Stimulated activated CD8-positive, alpha-beta memory T cell treated with anti-CD3 and anti-CD28 coated beads, Interleukin-7, amount 100 ng/mL, for 1 hour (primary cell): ENCODE measurements at places on chromosomes 12 and 14.

DNA sequence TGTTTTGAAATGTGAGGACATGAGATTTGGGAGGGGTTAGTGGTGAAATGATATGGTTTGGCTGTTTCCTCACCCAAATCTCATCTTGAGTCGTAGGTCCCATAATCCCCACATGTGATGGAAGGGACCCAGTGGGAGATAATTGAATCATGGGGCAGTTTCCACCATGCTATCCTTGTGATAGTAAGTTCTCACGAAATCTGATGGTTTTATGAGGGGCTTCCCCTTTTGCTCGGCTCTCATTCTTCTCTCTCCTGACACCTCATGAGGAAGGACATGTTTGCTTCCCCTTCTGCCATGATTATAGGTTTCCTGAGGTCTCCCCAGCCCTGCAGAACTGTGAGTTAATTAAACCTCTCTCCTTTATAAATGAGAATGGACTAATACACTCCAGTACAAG is 18.0 kb downstream of the GALNT6 start:
- no peak for DNase-seq

GRCh38 chr12:94872971-94873733 is 130.3 kb downstream of the NDUFA12 start:
- no peak for DNase-seq

GRCh38 chr12:89783359-89784060 is 74.9 kb upstream of the ATP2B1 start:
- no peak for DNase-seq

GRCh38 chr14:41608681-41609390 is 2.2 kb downstream of the LRFN5 start:
- no peak for DNase-seq

DNA sequence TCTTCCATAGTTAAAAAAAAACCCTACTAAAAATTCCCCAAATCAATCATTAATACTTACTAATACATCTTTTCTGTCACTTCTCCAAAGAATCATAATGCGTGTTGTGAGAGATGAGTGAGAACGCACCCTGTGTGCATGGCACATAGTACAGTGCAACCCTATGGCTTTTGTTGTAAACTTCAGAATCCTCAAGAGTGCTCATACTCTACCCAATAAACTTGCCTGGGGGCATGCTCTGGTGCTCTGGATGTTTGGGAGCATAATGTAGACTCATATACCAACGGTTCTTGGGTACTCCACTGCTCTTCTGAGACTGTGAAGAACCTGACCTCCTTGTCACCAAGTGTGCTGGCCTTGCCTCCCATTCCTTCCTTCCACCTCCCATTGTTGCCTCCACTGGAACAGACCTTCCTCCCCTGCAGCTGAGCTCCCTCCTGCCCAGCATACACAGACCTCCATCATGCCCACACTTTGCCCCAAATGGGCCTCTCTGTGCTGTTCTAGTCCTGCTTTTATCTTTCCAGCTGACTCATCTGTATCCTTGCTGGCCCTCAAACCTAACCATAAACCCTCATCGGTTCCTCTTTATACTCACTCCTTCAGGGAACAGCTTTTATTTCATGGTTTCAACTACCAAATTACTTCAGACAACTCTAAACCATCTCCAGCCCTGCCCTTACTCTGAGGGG is 8.9 kb downstream of the DCP1B start:
- no peak for DNase-seq

DNA sequence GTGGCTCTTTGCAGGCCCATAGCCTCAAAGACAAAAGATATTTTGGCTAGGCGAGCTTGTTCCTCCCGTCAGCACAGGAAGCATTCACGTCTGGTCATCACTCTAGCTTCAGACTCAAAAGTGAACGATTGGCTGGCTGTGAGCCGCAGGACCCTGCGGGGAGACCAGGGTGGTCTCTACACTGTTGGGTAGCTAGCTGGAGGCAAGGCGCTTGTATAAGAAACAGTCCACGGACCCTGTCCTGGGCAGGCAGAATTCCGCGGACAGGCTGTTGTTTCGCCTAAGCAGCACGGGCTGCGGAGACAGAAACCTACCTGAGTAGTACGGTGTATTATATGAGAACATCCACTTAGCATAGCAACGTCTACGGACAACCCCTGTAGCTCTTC is 29.6 kb downstream of the WBP11 start:
- DNase-seq: no peak

GRCh38 chr12:122023339-122024131 is 1.9 kb downstream of the BCL7A start:
- DNase-seq: no peak

DNA sequence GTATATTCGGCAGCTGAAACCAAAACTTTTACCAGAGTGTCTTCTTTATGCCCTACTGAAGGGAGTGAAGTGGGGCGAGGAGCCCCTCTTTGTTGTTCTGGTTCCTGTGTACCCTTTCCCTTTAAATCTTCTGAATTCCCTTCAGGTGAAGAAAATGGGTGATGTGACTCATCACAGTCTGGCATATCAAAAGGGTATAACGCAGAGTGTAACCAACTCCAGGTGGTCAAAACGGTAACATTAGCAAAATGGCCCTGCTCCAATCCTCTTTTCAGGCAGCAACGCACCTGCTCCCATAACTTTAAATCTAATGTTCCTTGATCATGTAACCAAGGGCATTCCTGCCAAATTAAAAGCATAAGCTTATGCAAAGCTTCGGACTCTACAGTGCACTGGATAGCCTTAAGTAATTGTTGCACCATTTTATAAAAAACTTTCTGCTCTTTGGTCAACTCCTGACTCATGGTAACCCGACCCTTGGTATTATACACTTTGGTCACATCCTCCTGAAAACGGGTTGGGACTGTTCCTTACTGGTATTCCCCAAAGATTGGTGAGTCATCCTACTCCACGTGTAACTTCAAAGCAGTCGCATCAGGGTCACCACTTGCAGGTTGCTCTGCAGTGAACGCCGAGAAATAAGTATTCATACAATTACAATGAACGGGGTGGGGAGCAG is 83.1 kb downstream of the KCNMB4 start:
- no peak for DNase-seq

GRCh38 chr12:128483526-128484255 is 216.7 kb downstream of the TMEM132C start:
- no peak for DNase-seq
